Large intestine (tissue), 12 donors: ENCODE measurements at places on chromosomes 2 and 18.

DNA sequence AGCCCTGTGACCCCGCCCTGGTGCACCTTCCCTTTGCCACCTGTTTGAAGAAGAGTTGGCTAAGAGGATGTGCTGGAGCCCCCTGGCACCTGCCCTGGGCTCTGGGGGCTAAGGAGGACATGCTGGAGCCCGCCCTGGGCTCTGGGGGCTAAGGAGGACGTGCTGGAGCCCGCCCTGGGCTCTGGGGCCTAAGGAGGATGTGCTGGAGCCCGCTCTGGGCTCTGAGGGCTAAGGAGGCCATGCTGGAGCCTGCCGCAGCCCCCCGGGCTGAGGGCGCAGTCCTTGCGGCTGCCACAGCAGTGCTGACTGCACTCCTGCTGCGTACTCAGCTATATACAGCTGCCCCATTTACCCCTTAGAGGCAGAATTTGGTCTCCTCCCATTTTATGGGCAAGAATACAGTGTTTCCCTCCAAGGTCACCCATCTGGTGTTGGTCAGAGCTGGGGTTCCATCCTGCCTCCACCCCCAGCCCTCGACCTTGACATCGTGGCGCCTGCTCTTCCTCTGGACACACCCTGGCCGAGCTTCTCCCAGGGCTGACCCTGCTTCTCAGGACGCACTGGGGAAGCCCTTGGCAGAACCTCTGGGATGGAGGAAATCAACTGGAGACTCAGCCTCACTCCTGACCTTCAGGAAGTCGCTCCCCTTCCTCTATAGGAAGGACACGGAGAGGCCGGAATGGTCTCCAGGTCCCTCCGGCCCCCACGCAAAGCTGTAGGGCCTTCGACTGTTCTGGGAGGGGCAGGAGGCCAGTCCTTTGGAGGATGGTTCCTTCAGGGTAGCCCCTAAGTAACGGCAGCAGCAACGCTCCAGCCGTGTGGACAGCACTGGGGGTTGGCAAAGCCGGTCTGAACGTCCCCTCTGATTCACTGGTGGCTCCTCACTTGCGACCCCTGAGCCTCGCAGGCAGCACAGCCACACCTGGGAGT lies 65.0 kb upstream of the HPCAL1 start:
- DNase-seq = no peak

- no peak for DNase-seq
Observed at GRCh38 chr18:23306822-23307221, 146.3 kb upstream of the RIOK3 start.

DNA sequence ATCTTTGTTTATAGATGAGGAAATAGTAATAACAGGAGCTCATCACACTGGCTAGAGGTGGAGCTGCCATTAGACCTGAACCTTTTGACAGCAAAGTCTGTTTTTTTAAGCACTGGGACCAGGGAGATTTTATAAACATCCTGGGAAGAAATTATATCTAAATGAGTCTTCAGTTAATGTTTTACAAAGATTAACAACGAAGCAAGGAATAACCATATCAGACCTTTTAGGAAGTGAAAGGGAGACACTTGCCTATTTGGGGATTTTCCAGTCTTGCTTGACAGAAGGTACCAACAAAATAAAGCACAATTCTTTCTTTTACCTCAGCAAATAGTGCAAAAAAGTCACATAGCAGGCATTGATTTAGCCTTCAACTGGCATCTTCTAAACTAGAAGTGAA lies 777.0 kb downstream of the CPS1 start:
- DNase-seq = no peak

DNA sequence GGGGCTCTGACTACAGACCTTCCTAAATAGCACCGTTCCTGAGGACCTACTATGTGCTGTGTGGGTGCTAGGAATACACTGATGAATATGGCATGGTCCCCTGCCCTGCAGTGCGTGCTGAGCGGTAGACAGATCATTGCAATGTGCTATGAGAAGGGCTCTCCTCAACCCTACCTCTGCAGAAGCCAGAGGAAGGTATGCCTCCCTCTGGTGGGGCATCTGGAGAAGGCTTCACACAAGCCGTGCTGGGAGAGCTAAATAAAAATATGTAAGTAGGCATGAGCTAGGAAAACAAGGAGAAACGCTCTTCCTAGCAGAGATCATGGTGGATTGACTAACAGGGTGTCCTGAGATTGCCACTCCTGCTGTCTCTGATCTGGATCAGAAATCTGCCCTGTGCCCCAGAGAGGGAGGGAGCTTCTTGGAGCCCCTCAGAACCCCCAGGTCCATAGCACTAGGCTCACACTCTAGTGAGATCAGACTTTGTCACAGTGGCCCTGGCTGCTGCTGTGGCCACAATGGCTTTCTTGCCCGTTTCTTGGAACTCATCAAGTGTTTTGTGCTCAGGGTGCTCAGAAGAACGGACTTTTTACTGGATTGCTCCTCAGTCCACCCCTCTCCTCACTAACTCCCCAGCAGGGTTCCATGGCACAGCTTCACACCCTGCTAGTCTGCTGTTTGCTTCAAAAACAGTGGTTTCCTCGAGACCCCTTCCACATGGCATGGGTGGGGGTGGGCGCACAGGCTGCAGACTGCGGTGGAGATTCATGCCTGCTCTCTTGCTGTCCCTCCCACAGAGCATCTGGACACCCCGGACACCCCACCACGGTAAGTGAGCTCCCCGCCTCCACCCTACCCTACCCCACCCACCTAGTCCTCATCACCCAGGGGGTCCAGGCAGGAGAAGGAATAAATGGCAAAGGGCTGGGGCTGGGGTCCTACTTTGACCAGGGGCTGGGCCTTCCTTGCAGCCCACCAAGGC lies 14.2 kb downstream of the SIGLEC15 start:
- DNase-seq = peak; percentile 78

DNA sequence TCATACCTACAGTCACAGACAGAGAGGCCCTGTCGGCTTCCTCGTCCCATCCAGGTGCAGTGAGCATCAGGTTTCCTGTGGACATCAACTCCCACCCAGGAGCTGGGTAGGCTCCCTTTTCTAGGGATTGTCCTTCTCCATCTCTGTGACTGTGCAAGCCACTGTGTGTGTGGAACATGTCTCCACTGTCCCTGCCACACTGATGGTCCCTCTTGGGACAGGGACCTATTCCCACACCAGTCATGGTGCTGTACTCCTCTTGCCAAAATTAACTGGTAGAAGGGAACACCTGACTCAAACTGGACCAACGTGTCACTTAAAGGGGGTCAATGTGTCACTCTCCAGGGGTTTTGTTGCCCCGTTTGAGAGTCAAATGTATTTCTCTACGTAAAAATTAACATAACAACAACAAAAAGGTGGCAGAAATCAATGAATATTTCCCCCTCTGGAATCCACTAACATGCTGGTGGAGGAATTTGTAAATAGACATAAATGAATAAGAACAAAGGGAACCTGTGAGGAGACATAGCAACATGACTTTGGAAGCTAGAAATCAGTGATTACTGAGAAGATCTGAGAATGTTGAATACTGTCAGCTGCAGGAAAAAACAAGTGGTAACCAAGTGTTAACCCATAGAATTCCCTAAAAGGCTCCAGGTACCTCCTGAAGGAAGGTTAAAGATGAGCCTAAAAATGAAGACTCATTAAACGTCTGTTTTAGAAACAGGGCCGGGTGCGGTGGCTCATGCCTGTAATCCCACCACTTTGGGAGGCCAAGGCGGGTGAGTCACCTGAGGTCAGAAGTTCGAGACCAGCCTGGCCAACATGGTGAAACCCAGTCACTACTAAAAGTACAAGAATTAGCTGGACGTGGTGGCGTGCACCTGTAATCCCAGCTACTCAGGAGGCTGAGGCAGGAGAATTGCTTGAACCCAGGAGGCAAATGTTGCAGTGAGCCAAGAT lies 40.4 kb downstream of the SH2D6 start:
- DNase-seq = no peak

DNA sequence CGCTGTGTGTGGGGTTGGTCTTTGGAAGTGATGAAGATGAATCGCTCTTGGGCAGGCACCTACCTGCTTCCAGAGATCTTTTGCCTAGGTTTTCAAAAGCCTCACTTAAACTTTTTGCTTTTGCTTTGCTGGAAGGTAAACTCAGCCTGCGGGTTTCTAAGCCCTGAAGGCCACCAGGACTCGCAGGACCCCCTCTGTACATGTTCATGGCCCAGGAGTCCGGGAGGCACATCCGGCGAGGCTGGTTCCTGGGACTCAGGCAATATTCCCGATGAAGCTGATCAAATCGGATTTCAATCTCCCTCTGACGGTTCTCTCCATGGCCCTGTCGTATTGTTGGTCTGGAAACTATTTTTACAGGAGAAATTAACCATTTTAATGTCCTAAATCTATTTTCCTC lies 13.2 kb downstream of the HJURP start:
- no peak for DNase-seq

GRCh38 chr2:84643991-84644390 lies 127.7 kb downstream of the DNAH6 start:
- DNase-seq = no peak

DNA sequence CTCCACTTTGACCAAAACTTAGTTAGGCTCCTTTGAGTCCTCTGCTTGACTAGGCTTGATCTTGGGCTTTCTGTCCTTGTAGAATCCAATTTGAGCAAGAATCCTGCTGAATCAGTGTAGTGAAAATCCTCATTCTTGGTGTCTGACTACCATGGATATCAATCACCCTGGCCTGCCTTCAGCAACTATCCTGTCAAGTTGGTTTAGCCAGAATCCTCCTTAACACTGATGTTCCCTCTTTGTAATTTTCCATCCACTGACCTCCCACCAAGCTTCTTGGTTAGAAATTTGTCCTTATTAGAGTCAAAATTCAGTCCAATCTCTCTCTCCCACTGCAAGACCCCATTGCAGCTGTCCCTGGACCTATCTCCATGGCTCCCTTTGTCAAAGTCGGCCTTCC lies 494 bp upstream of the RBM45 start:
- DNase-seq = no peak
